Left renal cortex interstitium (tissue), 4 donors: ENCODE measurements at places on chromosomes 2 and 18.
A peak's percentile ranks its signal among the peaks of the same experiment; 100 is the strongest.

- no peak for DNase-seq
Observed at GRCh38 chr2:23521060-23521459, 136.1 kb downstream of the KLHL29 start.

DNA sequence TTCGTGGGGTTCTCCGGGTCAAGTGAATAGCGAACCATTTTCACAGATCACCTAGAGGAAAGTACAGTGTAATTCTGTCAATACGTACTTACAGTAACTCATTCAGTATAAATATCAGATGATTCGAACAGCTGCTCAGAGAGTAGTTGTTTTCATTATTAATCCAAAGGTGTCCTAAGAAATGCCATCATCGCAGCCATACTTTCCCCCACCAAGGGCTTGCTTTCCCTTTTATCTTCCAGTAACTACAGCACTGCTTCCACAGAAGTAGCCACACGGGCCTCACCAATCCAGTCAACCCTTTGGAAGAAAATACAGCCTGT, 4.5 kb upstream of the C18orf32 start:
- no peak for DNase-seq

DNA sequence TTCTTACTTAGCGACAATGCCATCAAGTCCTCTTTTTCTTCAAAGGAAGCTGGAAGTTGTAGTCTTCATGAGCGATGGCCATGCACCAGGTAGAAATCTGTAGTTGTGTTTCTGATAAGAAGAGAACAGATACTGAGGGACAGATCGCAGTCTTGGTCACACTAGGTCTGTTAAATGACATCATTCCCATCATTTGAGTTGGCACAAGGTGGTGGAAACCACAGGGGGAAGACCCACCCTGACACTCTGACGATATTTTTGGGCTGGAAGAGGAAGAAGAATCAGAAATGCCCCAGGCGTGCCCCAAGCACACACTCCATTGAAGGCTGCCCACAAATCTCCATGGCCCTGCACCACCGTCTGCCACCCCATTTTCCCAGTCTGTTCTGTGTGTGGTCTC, 89.0 kb upstream of the BOD1L2 start:
- no peak for DNase-seq

- DNase-seq, result no peak
Observed at GRCh38 chr2:103249462-103249861, 487.6 kb downstream of the TMEM182 start.

DNA sequence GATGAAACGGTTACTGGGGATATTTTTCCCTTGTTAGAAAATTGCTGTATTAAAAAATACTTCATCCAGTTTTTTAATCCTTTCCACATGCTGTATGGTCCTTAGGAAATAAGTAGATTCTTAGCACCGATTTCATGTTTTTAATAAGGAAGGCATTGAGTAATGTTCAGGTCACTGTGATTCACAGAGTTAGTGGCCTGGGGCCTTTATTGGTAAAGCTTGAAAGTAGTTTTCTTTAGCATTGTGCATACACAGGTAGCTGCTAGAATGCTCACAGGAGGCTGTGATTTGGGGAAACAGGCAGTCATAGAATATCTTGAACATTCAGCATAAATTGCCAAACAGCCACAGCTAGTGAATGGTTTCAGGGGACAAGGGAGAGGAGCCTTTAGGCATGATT, 79.8 kb downstream of the XRCC5 start:
- no peak for DNase-seq

DNA sequence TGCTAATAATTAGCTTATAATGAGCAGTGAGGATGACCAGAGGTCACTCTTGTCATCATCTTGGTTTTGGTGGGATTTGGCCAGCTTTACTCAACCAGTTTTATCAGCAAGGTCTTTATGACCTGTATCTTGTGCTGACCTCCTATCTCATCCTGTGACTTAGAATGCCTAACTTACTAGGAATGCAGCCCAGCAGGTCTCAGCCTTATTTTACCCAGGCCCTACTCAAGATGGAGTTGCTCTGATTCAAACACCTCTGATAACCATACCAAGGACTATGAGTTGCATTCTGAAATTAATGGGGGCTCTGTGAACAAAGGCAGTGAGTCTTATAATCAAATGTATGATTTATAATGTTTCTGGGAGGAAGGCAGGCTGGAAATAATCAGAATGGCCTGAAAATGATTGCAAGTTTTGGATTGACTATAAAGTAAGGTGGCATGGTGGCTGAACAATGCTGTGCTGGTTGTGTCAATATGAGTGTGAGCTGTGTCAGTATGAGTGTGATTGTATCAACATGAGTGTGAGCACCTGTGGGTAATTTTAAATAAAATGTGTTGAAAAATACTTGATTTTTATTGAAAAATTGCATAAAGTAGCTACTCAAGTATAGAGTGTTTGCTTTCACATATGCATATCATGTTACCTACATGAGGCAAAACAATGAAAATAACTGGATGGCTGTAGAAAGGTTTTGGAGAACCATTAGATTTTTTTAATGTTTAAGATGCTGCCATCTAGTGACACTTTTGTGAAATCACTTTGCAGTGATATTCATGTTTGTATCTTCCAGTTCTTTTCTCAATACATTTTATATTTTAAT, 103.0 kb downstream of the KYNU start:
- DNase-seq, result no peak

DNA sequence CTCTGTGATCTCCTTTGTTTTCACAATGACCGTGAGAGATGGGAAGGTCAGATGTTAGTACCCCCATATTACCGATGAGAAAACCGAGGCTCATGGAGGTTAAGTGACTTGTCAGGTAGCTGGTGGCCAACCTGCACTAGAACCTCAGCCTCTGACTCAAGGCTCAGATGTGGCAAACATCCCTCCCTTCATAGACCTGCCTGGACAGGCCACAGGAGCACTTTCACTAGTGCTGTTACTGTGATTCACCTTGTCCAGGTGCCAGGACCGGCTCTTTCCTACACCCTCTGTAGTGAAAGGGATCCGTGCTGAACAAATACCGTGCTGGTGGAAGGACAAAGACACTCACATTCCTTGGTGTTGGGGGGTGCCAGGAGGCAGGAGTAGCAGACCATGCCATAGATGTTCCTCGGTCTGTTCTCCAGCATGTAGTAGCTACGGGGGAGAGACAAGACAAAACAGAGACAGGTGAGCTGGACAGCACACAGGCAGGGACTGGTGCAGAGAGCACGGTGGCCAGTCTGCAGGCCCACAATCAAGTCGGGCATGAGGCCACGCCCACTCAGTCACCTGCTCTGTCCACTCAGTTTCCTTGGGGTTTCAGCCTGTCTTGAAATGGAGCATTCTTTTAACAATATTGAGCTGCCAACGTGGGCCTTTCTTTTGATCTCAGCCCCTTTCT, 65.9 kb downstream of the EDAR start:
- no peak for DNase-seq

DNA sequence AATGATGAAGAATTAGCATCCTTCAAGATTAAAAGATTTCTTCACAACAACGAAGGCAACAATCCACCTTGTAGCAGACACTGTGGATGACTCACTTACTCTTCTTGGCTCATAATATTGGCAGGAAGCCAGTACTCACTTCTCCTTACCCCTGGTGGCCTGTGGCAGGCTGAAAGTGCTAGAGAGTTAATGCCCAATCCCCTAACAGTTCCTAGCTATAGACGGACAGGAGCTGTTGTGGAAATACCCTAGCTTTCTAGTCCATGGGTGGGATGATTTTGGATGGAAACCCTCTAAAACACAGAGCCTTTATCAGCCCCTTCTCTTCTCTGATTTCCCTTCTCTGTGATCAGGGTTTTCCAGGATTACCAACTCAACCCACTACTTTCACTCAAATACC, 128.6 kb upstream of the NYAP2 start:
- no peak for DNase-seq

DNA sequence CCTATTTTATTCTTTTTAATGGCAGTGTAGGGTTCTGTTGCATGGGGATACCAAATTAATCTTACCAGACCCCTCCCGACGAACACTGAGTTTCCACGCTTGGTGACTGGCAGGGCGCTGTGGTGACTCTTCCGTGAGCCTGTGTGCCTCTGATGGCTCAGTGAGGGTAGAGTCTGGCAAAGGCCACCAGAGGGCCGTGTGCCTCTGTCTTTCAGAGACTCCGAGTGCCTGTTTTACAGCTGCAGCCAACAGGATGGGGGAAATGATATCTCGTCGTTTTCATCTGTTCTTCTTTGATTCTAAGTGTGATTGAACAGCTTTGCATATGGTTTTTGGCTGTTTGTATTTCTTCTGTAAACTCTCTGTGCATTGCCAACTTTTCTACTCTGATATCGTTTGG, 99.8 kb downstream of the ZNF236 start:
- peak; percentile 23 for DNase-seq

GRCh38 chr18:65922103-65922502, 171.3 kb downstream of the CDH7 start:
- no peak for DNase-seq

DNA sequence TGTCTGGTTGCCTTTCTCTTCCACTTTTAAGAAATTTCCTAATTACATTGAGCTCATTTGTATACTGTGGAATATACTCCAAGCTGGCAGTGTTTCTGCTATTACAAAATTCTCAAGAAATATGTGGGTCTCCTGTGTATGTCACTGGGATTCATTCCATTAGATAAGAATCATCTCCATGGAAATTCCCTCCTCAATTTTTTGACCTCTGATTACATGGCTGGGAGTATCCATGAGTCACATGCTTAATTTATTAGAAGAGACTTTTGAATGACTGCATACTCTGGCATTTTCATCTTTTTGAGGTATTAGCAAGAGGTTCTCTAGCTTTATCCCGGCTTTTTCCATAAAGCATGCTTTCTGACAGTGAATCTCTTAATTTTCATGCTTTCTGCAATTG, 665.5 kb upstream of the CNTNAP5 start:
- DNase-seq, result no peak

DNA sequence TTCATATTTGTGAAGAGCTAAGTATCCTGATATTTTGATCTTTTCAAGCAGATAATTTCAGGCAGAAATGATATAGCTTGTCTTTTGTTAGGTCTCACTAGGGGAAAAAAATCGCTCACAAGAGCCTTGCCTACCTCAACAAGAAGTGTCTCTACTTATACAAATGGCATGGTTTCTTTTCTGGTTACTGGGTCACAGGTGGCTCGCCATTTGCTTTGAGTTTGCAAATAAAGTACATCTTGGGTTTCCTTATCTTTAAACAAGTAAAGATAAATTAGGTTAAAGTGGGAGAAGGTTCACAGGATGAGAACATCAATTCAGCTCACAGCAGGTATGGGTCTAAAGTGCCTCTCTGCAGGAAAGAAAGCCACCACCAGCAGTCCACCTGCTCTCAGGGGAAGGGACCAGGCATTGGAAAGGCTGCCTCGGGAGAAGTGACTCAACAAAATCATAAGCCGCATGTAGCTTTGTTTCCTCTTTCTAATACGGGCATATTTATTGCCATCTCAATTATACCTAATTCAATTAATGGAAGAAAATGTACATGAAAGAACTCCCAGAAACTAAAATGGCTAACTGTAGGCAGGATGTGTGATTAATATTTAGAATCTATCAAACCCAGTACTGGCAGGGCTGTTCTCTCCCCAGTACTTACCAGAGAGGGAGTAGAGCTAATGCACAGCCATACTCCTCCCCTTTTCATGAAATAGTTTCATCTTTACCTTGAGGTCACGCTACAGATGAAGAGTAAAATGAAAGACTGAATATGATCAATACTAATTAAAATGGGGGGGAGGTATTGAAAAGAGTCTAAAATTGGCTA, 28.3 kb downstream of the CDC42EP3 start:
- no peak for DNase-seq

DNA sequence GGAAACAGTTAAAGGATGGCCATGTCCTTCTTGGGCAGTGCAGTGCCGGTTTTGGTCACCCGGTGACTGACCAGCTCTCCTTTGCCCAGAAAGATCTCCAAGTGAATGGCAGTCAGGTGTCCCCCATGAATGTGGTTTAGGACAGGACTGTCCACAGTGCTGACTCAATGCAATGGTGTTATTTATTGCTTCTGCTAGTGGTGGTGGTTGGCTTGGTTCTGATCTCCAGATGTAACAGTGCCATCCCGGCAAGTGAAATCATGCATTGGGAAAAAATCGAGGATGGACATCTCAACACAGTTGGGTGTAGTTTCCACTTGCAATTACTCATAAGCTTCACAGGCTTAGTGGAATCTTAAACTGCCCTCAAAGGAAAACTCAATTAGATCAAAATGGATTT, 81.9 kb downstream of the TGOLN2 start:
- no peak for DNase-seq

DNA sequence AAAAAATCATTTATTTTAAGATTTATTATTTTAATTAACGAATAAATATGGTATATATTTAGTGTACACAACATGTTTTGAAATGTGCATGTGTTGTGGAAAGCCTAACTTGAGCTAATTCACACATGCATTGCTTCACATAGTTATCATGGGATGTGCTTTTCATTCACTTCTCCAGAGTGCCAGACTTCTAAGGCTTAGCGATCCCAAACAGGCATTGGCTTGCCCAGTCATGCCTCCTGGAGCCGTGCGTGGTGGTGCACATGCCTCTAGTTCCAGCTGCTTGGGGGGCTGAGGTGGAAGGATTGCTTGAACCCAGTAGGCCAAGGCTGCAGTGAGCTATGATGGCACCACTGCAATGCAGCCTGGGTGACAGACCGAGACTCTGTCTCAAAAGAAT, 40.5 kb downstream of the ARHGEF4 start:
- DNase-seq, result no peak

DNA sequence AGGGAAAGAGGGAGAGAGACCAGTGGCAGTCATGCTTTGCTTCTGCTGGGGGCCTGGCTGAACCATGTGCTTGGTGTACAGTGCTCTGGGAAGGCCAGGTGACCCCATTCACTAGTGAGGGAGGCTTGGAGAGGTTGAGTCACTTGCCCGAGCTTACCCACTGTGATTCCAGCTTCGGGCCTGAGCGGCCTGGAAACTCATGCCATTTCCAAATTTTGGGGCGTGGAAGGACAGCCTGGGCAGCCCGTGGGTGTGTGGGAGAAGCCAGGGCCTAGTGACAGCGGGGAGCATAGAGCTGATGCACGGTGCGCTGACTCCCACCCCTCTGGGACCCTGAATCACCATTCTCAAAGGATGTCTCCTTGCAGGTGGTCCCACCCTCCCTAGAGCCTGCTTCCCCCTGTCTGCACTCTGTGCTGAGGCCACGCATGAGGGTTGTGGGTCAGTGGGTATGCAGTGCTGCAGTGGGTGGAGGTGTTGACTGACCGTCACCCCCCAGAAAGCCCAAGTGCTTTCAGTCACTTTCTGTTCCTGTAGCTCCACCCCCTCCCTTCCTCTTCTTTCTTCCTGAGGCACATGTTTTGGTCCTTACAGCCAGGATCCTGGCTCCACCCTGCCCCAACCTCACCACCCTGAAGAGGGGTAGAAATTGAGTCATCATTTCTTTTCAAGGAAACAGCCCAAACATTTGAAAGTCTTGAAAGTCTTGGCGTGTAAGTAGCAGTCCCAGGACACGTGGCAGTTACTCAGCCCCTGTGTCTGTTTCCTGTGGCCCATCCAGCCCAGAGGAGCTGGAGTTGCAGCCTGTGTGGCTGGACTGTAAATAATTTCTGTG, 69.3 kb upstream of the MCFD2 start:
- no peak for DNase-seq
